ENCODE measurements at places on chromosomes 11 and 22.

- DNase-seq, result no peak
These were observed 106.0 kb downstream of the TRIM29 start for GRCh38 chr11:120031612-120032600.

GRCh38 chr11:124896821-124897391, 759 bp downstream of the ROBO4 start:
- no peak for DNase-seq

- no peak for DNase-seq
These were observed 10.4 kb downstream of the OR51B4 start for GRCh38 chr11:5291207-5291838.

DNA sequence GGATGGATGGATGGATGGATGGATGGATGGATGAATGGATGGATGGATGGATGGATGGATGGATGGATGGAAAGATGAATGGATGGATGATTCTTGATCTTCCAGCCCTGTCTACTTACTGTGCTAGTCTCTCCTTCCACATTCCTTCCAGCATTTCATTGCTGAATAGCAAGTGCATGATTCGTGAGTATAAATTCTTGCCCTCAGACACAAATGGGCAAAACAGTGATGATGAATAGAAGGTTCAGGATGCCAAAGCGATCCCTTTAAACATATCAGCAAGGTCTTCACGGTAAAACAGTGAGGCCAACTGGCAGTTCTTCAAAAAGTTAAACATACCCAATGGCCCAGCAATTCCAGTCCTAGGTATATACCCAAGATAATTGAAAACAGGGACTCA, 400.2 kb downstream of the MN1 start:
- DNase-seq, result no peak

DNA sequence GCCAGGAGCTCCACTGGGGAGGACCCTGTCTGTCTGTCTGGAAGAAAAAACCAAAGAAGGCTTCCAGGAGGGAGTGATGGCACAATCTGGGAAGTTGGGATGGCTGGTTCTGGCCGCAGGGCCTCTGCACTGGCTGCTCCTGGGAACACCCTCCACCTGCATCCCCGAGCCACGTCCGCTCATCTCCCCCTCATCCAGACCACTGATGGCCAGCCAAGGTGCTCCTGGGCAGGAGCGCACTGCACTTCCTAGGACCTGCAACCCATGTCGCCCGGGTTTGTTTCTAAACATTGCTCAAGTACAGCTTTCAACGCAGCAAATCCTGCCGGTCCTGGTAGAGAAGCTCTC, 4.9 kb upstream of the IFITM10 start:
- DNase-seq, result no peak

DNA sequence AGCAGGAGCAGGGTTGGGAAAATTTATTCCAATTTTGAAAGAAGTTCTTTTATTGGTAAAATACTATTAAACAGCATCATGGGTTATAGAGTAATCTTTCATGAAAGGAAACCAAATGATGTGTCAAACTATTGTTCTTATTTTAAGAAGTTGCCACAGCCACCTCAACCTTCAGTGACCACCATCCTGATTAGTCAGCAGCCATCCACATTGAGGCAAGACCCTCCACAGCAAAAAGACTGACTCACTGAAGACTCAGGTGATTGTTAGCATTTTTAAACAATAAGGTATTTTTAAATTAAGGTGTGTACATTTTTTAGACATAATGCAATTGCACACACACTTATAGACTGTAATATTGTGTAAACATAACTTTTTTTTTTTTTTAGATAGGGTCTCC, 3.7 kb upstream of the HEPHL1 start:
- DNase-seq, result no peak

GRCh38 chr11:26905368-26905767, 88.5 kb upstream of the FIBIN start:
- DNase-seq, result no peak

DNA sequence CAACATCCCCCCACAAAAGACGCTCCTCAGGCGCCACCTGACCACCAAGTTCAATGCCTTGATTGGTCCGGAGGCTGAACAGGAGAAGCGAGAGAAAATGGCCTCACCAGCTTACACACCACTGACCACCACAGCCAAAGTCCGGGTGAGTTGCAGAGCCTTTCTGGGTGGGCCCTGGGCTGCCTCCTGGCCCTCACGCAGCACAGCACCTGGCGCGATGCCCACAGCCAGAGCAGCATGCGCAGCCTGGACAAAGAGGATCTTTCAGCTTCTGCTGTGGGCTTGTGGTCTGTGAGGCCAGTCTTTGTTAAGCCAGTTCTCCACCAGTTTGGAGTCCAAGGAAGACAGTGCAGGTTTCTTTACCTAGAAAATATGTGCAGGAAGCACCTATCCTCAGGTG, 21.6 kb downstream of the CYB5R2 start:
- DNase-seq, result no peak

- no peak for DNase-seq
These were observed 128.1 kb upstream of the E2F8 start for GRCh38 chr11:19368726-19369375.

DNA sequence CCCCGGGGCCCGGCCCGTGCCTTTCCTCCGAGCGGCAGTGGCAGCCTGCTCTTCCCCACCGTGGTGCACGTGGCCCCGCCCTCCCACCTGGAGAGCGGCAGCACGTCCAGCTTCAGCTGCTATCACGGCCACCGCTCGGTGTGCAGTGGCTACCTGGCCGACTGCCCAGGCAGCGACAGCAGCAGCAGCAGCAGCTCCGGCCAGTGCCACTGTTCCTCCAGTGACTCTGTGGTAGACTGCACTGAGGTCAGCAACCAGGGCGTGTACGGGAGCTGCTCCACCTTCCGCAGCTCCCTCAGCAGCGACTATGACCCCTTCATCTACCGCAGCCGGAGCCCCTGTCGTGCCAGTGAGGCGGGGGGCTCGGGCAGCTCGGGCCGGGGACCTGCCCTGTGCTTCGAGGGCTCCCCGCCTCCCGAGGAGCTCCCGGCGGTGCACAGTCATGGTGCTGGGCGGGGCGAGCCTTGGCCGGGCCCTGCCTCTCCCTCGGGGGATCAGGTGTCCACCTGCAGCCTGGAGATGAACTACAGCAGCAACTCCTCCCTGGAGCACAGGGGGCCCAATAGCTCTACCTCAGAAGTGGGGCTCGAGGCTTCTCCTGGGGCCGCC, 11.9 kb downstream of the C22orf31 start:
- no peak for DNase-seq

DNA sequence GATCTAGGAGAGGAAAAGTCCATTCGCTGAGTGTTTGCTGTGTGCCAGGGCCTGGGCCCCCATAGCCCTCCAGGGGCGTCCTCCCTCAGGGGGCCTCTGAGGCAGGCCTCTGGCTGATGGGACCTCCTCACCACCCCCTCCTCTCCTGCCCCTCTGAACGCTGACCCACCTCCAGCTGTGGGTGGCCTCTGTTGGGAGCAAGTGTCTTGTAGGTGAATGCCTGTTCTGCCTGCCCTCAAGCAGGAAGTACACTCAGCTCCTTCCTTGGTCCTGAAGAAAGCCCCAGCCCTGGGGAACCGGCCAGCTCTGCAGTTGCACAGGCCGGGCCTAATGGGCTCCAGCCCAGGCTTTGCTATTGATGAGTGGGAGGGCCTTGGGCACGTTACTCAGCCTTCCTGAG, 3.5 kb downstream of the MYO7A start:
- no peak for DNase-seq

DNA sequence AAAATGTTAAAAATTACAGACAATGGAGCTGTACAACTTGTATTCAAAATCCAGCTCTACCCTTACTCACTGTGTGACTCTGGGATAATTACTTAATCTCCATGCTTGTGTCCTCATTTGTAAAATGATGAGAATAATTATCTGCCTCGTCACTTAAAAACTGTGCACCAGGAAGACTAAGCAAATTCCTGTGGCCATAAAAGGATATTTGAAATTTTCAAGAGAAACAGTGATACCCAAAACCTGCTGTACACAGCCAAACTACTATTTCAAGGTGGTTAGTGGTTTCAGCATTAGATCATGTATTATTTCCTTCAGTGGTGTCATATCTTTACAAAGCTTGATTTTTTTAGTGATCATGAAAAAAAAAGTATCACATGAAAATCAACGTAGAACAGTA, 136.9 kb downstream of the METTL15 start:
- no peak for DNase-seq

DNA sequence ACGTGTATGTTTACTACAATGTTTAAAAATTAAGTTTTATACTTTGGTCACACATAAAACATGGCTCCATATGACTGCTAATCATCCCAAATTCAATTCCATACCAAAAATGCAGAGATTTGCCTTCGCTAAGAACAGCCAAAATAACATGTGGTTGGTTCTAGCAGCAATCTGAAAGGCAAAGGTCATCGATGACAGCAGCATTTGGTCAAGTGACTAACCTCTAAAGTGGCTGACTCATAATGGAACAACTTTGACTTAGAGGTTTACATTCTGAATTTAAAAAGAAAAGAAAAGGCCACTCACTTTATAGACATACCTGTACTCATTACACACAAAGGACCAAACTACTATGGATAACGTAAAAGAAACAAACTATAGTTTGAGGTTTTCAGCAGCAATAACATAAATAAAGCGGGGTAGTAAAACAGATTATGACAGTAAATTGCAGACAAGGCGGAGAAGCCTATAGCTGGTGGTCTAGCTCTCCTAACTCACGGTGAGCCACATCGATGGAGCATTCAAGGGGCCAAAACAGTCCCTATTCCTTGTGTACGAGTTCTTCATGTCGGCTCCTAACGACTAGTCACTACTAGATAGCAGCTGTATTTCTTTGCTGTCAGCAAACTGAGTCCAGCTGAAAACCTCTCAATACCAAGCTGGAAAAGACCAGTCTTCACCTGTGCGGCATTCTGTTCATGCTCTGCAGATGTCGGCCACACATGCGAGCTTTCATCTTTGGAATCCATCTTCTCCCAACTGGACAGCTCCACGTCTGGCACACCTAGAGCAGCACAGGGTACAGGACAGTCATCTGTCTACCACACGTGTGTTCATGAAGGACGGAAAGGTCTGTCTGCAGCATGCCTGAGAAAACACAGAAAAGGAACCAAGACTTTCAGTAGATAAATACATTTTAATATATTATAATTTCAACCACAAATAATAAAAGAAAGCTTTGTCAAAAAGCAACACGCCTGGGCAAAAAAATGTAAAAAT, 42.1 kb downstream of the PRDM10 start:
- no peak for DNase-seq

DNA sequence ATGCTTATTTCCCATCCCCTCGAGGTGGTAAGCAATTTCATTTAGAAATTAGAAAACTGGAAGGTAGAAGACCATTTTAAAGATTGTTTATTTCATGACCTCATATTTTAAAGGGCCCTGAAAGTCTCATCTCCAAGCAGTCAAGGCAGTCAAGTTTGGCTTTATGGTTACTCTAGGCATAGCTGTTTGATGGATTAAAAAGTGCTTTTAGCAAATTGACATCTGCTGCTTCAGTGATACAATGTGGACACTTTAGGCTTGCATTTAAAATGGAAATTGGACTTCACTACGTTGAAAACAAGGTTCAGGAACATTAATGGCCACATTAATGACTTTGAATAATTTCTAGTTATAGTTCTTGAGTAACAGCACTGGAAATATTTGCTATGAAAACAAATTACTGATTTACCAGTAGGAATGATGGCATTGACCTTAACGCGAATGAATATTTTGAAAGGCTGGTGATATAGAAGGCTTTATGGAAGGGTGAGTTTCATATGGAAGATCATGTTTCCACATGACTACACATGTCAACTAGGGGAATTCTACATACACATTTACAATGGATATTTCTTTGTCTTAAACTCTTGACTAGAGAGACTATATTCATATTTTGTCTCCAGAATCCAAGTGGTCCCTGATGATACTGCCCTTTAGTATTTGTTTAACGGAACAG, 873.5 kb downstream of the JRKL start:
- no peak for DNase-seq

- no peak for DNase-seq
These were observed 79.8 kb upstream of the NCAM1 start for GRCh38 chr11:112881461-112881860.

DNA sequence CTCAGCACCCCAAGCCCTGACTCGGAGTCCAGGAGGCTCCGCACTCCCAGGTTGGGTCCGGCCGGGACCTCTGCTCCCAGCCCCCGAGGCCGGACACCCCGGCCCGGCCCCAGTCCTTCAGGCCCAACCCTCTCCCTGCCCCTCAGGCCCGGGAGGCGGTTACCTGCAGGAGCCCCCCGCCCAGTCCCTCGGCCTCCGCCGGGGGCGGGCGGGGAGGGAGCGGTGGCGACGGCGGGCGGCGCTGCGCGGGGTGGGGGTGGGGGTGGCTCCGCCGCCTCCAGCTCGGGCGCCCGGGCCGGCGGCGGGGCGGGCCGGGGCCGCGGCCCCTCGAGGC, 310 bp downstream of the TCF20 start:
- DNase-seq, result no peak

DNA sequence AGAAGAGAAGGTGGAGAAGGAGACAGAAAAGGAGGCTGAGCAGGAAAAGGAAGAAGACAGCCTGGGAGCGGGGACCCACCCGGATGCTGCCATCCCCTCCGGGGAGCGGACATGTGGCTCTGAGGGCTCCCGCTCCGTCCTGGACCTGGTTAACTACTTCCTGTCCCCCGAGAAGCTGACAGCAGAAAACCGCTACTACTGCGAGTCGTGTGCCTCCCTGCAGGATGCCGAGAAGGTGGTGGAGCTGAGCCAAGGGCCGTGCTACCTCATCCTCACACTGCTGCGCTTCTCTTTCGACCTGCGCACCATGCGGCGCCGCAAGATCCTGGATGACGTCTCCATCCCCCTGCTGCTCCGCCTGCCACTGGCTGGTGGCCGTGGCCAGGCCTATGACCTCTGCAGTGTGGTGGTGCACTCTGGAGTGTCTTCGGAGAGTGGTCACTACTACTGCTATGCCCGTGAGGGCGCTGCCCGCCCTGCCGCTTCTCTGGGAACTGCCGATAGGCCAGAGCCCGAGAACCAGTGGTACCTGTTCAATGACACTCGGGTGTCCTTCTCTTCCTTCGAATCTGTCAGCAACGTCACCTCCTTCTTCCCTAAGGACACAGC, 21.4 kb downstream of the USP35 start:
- DNase-seq, result no peak

- no peak for DNase-seq
These were observed 66.3 kb downstream of the NCAPD3 start for GRCh38 chr11:134157451-134157850.

DNA sequence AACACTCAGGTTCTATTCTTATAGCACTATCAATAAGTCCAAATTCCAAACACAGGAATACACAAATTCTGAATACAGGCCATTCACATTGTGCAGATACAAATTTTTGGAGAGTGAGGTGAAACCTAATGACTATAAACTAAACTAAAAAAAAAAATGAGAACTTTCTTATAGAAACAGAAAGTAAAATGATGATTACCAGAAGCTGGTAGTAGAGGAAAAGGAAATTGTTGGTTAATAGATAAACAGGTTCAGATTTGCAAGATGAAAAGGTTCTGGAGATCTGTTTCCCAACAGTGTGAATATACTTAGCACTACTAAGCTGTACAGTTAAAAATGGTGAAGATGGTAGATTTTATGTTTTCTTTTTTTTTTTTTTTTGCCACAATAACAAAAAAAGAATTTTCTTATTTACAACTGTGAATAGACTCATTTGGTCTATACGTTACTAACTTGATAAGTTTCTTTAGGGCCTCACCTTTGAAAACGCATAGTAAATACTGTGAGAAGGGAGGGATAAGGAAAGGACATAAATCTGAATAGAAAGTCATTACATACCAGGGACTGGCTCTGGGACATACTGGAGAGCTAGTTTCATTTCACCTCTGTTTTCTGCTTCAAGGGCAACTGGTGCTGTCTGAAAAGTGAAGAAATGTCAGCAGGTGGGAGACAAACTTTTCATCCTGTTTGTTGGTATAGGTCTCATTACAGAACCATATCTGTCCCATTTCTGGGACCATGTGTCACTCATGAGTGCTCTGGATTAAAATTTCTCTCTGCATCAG, 14.2 kb upstream of the CCDC89 start:
- DNase-seq, result no peak

Measured in stimulated activated naive CD4-positive, alpha-beta T cell treated with Interleukin-2 at 50 U/mL for 16 hours (primary cell).